Activated T-helper 1 cell treated with anti-CD3 and anti-CD28 coated beads, Interleukin-2, amount 50 U/mL, for 16 hours (primary cell): ENCODE measurements at places on chromosomes 16 and 17.

GRCh38 chr17:65099941-65100315, 37.2 kb upstream of the RGS9 start:
- peak; percentile 20 for DNase-seq

GRCh38 chr16:89900885-89901284, 17.8 kb upstream of the MC1R start:
- DNase-seq, result no peak

DNA sequence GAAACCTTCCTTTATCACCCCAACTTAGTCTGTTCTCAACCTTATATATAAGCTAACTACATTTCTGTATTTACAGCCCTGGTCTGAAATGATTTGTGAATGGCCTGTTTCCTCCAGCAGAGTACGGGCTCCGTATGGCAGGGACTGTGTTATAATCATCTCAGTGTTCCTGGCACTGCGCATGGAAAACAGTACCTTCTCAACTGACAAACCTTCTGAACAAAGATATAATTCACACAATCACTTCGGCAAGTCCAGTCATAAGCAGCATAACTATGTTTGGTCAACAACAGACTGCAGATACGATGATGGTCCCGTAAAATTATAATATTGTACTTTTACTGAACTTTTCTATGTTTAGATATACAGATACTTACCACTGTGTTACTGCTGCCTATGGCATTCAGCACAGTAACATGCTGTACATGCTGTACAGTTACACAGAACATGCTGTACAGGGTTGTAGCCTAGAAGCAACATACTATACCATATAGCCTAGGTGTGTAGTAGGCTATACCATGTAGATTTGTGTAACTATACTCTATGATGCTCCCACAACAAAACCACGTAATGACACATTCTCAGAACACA, 30.0 kb downstream of the ANKFY1 start:
- no peak for DNase-seq

- DNase-seq, result no peak
Measured at GRCh38 chr17:75950421-75950820, 9.6 kb upstream of the FBF1 start.

GRCh38 chr17:73924114-73924908, 279.2 kb upstream of the RPL38 start:
- DNase-seq, result no peak

- no peak for DNase-seq
Measured at GRCh38 chr17:40819528-40820125, 2.8 kb downstream of the KRT10 start.

- DNase-seq, result peak; percentile 3
Measured at GRCh38 chr17:49646391-49647255, 31.3 kb downstream of the SPOP start.

DNA sequence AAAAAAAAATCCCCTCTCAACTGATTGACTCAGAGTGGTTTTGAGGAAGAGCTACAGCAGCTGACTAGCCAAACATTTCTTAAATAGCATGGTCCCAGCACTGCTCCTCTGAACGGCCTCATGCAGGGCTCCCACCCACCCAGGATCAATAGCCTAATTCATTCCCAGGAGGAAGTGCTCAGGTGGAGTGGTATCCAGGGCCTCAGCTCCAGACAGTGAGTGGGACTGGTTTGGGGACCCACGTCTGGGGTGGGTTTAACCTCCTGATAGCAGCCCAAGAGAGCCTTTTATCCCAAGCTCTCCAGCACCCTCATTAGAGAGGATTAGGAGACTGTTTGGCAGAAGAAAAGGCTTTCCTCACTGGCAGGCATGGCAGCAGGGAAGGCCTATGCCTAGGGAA, 68.5 kb upstream of the CDH5 start:
- DNase-seq, result no peak

DNA sequence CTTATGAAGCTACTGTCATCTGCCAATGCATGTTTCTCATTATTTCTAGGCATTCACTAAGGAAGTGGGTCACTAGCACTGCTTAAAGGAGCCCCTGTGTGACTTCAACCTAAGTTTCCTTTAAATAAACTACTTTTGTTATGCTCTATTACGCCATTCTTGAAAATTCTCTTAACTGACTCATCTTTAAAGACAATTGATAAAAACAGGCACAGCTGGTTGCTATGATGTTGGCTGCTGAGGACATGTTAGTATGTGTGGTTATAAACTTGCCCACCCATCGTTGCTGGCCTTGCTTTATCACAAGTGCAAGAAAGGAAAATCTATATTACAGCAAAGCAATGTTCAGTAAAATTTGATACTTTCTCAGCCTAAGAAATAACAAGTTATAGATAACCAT, 75.8 kb upstream of the CNTNAP4 start:
- DNase-seq, result no peak

DNA sequence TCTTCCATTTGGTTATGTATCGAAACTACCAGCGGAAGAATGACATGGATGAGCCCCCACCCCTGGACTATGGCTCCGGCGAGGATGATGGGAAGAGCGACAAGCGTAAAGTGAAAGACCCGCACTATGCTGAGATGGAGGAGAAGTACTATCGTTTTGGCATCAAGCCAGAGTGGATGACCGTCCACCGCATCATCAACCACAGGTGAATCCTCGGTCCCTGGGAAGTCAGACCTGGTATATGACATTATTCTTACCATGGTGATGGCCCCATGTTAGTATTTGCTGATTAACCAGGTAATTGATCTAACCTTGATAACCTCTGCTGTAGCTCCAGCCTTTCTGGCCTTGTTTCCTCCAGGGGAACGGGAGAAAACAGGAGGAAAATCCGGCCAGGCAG, 8.5 kb downstream of the CHD3 start:
- no peak for DNase-seq

DNA sequence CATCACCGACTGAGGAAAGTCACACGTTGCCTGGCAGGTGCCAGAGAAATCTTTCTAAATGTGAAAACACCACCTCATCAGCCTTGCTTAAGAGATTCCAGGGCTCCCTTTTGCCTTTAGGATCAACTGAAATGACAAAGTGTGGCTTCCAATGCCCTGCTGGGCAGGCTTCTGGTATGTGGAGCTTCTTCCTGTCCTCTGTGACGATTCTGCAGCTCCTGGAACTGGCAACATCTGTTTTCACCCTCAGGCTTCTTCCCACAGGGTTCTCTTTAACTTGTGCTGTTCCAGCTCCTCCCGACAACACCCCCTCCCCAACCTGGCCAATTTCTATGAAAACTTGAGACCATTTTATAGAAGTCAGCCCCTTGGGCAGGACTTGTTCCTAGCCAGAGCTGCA, 4.8 kb upstream of the ZDHHC1 start:
- no peak for DNase-seq

- no peak for DNase-seq
Measured at GRCh38 chr16:47150067-47150466, 6.3 kb upstream of the NETO2 start.
